H1 (cell line): ENCODE measurements at places on chromosomes 2 and 18.

DNA sequence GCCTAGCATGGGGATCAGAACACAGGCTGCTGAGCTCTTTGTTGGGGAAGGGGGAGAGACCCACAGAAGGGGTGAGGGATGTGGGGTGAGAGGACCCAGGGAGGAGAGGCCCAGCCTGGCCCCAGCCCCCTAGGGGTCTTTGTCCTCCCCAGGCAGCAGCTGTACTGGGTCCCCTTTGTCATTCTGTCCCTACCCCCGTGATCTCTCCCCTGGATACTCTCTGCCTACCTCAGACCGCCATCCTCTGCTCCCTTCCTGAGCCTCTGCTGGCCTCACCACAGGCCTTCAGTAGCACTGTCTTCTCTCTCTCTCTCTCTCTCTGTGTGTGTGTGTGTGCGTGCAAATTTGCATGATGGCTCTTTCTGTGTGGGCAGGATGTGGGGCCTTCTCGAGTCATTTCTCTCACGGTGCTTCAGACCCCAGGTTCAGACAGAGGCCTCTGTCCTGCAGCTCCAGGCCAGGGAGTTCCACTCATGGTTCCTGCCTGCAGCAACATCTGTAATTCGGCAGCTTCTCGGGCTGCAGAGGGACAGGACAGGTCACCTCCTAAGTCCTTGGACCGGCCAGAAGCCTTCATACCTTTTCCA is 1.4 kb downstream of the PSD4 start:
- no peak for DNase-seq

DNA sequence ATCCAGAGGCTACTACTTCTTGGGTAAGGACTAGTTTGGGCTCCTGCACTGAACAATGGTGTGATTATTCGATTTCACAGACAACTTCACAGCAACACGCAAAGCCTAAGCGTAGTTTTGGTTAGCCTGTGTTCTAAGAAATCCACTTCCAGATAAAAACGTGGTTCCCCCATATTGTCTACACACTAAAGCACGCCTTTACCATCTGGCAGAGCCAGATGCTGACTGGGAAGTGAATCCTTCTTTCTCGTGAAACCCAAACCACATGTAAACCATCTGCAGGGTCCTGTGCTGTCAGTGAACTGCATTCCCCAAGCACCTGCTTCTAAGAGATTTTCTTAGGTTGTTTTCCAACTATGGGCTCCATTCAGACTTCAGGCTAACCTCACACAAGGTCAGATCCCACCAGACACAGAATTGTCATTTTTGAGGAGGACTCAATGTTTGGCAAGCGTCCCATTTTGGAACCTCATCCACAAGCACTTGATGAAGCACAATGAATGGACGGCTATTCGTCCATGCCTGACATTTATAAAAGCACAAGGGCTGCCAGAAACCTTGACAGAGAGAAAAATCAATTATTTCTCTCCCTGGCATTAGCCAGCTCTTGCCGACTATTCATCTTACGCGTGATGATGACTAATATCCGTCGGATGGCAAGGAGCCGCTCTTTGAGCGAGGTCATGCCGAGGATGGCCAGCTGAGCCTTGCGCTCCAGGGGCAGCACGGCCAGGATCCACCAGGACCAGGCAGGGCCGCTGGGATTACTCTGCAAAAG is 38.4 kb downstream of the LONRF2 start:
- no peak for DNase-seq

DNA sequence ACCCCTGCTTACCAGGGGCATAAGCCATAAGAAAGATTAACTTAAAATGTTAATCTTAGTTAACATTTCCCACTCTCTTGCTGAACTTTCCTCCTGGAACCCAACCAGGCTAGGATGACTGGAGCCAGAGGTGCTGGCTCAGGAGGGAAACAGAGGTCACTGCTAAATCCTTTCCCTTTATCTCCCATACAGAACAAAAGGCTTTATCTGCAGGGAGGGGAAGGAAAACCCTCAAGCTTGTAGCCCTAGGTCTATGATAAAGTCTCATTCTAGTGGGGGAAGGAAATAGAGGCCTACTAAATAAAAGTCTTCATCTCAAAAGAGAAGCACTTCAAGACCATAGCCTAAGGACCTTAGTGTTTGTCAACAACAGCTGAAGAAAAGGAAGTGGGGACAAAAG is 18.6 kb downstream of the HIBCH start:
- no peak for DNase-seq

DNA sequence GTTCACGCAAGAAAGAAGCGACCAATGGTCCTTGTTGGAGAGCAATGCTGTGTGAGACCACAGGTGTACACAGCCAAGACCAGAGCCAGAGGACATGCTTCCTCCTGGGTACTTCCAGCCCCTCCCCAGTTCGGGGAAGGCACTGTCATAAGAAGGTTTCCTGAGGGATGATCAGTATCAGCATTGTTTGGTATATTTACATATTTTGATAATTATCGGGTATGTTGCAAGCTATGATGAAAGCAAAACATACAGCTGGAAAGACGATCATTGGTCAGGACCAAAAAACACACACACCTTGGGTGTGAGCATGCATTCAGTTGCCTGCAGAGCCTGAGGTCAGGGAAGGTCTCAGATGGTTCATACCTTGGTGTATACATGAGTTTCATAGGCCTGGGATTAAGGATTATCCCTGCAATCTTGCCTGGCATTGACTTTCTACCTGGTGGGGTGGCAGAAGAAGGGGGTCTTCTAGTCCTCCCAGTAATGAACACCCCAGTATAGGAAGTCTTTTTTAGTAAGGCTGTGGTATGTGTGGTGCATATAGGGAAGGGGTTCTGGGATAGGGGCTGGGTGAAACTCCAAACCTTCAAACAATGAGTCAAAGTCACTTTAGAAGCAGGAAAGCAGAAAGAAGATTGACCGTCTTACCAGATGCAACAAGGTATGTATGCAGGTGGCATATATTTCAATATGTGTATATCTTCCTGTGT is 2.9 kb downstream of the SERPINB2 start:
- DNase-seq, result no peak

- peak; percentile 3 for DNase-seq
These were observed 475.0 kb upstream of the POU3F3 start for GRCh38 chr2:104378853-104379374.

- no peak for DNase-seq
These were observed 795 bp upstream of the TCF7L1 start for GRCh38 chr2:85132397-85132796.

- DNase-seq, result no peak
These were observed 201.5 kb upstream of the SLC35G4 start for GRCh38 chr18:11407940-11408339.

GRCh38 chr2:20153131-20153851 is 71.6 kb downstream of the SDC1 start:
- no peak for DNase-seq
